ENCODE measurements at places on chromosomes 1 and 21.

- no peak for DNase-seq
These were observed 10.5 kb upstream of the ARF1 start for GRCh38 chr1:228071839-228072657.

GRCh38 chr21:20424943-20425342 is 573.3 kb upstream of the NCAM2 start:
- DNase-seq: no peak

DNA sequence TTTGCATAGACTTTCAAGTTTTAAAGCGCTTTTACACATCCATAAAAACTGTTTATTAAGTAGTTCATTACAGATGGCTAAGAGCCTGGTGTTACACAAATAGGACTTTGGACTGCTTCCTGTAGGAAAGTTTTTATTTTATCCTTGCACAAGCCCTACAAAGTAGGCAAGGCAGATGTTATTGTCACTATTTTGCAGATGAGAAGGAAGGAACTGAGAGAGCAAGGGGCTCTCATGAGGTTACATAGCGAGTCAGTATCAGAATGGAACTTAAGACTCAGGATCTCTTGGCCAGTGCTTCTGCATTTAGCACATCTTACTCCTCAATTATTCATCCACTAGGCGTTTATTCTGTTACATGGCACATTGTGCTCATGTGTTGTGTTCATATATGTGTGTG is 2.6 kb upstream of the MAPKAPK2 start:
- DNase-seq: no peak

- DNase-seq: no peak
These were observed 209.0 kb downstream of the DYRK1A start for GRCh38 chr21:37575580-37575979.

- no peak for DNase-seq
These were observed 126.0 kb downstream of the NR5A2 start for GRCh38 chr1:200153277-200154055.

DNA sequence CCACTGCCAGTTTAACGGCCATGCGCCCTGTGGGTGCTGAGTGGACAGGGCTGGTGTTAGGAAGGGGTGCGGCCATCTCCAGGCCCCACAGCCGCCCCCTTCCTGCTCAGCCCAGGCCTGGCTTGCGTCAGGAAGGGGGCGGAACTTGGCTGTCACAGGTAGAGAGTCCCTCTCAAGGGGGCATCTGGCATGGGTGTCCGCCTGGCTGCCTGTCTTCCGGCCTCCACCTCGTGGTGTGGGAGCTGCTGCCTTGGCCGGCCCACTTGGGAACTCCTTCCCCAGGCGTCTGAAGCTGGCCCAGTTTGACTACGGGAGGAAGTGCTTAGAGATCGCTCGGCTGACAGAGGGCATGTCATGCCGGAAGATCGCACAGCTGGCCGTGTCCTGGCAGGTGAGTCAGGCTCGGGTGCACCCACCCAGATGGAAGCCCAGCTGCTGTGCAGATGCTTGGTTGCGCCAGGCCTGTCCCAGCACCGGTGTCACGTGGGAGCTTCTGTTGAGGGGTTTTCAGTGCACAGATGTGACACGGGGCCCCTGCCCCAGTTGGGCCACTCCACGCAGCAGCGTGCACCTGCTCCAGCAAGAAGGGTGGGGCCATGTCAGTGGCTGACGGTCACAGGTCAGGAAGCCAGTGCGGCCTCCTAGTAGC is 9.1 kb upstream of the ATAD3B start:
- DNase-seq: peak; percentile 34

GRCh38 chr1:178875936-178876335 is 5.1 kb upstream of the ANGPTL1 start:
- DNase-seq: no peak

DNA sequence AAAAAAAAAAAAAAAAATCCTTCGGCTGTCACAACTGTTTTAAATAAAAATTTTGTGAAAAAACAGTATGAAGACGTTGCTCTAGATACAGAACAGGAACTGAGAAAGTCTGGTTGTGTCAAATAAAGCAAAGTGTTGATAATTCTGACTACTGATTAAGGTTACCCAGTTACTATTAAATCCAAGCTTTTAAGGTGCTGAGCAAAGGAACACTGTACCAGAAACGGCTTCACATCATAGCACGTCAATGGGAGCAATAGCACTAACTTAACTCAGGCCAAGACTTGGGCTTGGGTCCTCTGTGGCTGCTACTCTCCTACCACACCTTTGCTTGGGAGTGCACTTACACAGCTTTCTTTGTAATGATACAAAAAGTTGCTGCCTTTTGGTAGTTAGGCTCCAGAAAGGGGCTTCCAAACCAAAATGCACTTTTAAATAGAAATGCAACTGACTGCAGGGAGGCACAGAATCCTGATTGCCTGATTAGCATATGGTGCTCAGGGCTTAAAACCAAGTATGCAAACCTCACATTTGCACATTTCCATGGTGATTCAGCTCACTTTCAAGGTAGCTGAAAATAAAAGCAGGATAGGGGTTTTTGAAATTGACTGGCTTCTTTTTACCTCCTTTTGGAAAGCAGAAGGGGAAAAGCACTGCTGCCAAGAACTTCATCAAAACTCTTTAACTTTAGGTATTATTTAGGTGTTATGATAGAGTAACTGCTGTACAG is 6.3 kb downstream of the MCL1 start:
- DNase-seq: no peak

GRCh38 chr1:100523038-100523652 is 14.8 kb upstream of the GPR88 start:
- DNase-seq: no peak

GRCh38 chr1:147473733-147474049 is 67.6 kb upstream of the BCL9 start:
- no peak for DNase-seq

GRCh38 chr1:68904477-68904876 is 407.6 kb upstream of the DEPDC1 start:
- peak; percentile 76 for DNase-seq

- no peak for DNase-seq
These were observed 253.5 kb downstream of the AKT3 start for GRCh38 chr1:243596431-243597062.

- no peak for DNase-seq
These were observed 95.3 kb downstream of the ATP5PO start for GRCh38 chr21:33820230-33820770.

DNA sequence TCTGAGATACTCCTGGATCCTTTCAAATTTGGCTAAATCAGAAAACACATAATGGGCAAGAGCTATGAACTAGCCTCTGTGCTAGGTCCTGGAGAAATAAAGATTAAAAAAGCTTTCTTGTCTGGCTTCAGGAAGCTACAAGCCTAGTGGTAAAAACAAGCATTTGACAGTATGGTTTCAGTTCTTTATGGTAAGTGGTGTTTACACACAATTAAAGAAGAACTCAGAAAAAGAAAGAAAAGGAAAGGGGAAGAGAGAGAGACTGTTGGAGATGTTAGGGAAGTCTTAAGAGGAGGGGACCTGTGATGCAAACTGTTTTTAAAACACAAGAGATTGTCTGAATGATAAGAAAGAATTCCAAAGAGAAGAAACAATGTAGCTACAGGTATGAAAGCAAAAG is 1.8 kb downstream of the OR10J1 start:
- DNase-seq: no peak

DNA sequence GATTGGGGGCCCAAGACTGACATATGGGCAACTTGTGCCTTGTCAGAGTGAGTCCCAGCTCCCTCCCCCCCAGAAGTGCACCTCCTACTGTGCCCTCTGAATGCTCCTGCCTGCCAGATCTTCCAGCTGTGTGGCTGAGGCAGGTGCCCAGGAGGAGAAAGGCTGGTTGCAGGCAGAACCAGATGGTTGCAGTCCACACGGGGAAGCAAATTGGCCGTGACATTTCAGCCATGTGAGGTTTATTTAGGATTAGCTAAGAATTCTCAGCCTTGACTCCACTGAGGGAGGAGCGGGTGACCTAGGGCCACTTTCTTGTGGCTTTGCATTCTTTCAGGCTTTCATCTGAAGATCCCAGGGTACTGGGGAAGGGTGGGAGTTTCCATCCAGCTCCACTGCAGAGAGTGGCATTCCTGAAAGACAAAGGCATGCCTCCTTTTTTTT is 33.8 kb downstream of the PEX14 start:
- no peak for DNase-seq

DNA sequence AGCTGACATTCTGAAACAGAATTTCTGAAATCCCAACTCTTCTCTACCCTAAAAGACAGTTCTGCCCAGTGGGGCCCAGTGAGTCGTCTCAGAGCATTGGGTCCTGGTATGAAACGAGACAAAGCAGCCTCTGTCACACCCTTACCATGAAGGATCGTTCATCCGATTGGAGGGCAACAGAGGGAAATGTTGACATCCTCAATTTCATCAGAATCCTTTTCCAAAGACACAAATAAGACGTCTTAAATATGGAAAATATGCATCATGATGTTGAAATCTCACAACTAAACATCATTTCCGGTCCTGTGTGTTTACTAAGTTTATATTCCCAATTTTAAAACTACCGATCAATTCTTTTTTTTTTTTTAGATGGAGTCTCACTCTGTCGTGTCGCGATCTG is 112.1 kb upstream of the SLC45A1 start:
- no peak for DNase-seq

DNA sequence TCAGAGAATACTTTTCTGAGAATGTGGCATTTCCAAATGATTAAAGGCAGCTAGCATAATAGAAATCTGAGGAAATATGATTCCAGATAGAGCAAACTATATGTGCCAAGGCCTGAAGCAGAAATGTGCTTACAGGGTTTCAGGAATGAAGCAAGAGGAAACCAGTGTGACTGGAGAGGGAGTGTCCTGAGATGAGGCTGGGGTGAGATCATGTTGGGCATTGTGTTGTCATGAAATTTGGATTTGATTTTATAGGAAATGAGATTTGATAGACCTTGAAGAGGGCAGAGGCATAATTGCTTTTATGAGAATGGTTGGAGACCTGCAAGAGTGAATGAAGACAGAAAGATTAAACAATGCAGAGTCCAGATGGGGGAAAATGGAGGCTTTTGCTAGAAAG is 338.1 kb upstream of the SNX7 start:
- peak; percentile 9 for DNase-seq

DNA sequence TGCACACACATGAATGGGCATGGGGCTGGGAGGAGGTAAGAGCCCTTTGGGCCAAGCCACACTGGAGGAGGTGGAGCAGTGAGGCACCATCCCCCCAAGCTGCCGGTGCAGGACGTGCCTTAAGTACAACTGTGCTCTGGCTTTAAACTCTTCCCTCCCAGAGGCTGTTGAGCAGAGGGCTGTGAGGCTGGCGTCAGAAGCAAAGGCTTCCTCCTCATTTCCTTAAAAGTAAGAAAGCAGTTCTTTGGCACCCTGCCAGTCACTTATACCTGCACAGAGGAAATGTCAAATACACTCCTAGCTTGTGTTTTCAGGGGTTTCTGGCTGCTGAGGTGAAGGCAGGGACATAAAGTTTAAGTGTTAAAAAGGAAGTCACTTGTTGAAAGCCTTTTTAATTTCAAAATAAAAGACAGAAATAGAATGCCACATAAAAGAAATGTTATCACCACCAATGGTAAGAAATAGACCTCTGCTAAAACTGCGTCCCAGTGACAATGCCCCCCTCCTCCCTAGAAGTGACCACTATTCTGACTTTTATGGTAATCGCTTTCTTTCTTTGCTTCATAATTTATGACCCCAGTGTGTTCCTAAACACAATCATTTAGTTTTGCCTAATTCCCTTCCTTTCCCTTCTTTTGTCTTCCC is 33.0 kb downstream of the LAMC2 start:
- DNase-seq: peak; percentile 89

GRCh38 chr1:93172778-93173177 is 7.4 kb downstream of the TMED5 start:
- DNase-seq: no peak

GRCh38 chr1:165524639-165525285 is 19.0 kb upstream of the LRRC52 start:
- no peak for DNase-seq

All from umbilical cord (tissue), 2 donors.